ENCODE measurements at places on chromosomes 2 and 18.

- no peak for DNase-seq
Observed at GRCh38 chr18:79365701-79366100, 30.0 kb upstream of the NFATC1 start.

DNA sequence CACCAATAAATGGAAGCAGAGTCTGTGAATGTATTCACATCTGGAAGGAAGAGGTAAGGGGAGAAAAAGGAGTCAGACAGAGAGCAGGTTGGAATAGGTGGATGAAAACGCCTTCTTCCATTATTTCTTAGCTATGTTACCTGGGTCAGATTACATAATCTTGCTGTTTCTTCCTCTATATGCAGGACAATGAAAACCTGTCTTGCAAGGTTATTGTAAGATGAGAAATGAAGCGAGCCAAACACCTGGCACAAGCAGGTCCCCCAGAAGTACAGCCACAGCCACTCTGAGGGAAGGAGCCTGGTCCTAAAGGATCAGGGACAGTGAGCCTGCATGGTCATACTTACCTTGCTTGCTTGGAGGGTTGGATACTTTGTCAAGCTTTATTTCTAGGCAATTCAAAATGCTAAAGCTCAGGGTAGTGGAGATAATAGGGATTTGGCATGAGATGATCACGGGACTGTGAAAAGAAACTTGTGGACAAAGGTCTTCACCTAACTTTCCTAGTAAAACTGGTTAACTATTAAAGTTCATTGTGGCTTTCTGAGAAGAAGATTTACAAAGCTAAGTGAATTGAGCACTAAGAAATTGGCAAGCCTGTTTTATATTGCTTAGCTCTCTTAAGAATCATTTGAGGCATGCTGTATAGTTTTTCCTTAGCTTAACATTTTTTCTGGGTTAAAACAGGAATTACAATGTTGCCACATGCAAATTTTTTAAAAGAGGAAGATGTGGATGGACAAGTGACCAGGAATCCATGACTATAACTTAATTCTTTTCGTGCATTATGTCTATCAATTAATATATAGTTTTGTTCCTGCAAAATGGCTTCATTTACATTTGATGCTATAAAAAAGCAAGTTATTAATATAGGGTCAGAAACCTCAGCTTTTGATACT lies 15.7 kb upstream of the PLA2R1 start:
- no peak for DNase-seq

- no peak for DNase-seq
Observed at GRCh38 chr2:215422676-215423075, 13.2 kb downstream of the FN1 start.

- peak; percentile 37 for DNase-seq
Observed at GRCh38 chr2:168851674-168852320, 38.4 kb downstream of the SPC25 start.

- DNase-seq = no peak
Observed at GRCh38 chr2:182031956-182032355, 46.3 kb downstream of the PPP1R1C start.

DNA sequence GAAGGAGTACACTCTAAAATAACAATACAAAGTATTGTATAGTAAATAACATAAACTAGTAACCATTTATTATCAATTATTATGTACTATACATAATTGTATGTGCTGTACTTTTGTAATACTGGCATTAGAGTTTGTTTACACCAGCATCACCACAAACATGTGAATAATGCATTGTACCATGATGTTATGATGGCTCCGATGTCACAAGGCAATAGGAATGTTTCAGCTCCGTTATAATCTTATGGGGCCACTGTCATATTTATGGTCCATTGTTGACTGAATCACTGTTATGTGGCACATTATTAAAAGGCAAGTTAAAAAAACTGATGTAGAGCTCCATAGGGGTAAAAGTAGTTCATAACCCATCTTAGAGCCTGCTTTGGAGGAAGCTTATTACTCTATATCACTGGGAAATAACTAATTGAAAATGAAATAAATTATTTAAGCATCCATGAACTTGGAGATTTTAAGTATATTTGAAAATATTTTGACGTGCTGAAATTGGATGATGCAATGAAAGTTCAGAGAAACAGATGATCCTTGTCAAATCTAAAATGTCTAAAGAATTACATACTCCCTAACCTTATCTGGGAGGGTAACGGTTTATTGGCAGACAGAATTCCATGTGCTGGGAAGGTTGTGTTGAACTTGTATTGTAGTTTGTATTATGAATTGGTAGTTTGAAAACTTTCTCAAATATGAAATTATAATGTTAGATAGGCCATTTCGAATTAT lies 2.4 kb downstream of the SKA1 start:
- peak; percentile 34 for DNase-seq

- DNase-seq = peak; percentile 26
Observed at GRCh38 chr18:54254265-54254758, 15.0 kb upstream of the POLI start.

- no peak for DNase-seq
Observed at GRCh38 chr18:4374564-4374963, 80.5 kb downstream of the DLGAP1 start.

GRCh38 chr2:162293122-162293786 lies 25.2 kb downstream of the IFIH1 start:
- no peak for DNase-seq

DNA sequence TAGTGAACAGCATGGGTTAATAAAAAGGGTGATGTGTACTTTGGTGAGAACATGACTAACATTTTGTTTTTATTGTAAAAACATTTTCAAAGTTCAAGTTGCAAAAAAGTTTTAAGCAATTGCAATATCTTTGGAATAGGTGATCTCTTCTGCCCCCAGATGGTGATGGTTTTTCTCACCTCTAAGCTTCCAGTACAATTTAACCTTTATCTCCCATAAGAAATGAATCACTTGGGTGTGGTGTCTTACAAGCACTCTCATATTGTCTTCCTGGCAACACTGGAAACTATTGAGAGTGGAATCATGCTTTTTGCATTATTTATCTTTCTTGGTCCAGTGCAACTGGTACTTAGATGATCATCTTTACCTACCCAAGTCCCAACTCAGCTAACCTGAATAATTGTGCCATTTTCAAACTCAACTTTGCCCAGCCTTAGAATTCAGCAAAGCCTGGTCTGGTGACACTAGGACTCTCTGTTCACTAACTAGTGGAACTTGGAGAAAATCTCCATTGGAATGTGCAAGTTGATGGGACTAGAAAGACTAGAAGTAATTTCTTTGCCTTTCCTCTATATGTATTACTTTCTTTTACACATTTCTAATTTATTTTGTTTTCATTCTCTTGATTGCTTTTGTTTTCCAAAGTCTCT lies 964.7 kb upstream of the ZEB2 start:
- peak; percentile 6 for DNase-seq

GRCh38 chr2:239984421-239985194 lies 40.5 kb downstream of the NDUFA10 start:
- no peak for DNase-seq

GRCh38 chr2:70226781-70227180 lies 21.6 kb downstream of the TIA1 start:
- DNase-seq = no peak

GRCh38 chr2:43305517-43305916 lies 79.1 kb upstream of the ZFP36L2 start:
- peak; percentile 87 for DNase-seq

DNA sequence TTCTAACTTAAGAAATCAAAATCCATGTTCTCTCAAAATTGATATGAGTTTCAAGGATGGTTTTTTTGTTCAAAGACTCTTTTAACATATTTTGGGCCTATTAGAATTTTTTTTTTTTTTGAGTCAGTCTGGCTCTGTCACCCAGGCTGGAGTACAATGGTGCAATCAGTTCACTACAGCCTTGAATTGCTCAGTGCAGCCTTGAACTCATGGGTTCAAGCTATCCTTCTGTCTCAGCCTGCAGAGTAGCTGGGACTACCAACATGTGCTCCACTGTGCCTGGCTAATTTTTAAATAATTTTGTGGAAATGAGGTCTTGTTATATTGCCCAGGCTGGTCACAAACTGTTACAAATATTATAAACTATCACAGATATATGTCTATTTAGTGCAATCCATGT lies 40.6 kb upstream of the RBMS1 start:
- DNase-seq = no peak

DNA sequence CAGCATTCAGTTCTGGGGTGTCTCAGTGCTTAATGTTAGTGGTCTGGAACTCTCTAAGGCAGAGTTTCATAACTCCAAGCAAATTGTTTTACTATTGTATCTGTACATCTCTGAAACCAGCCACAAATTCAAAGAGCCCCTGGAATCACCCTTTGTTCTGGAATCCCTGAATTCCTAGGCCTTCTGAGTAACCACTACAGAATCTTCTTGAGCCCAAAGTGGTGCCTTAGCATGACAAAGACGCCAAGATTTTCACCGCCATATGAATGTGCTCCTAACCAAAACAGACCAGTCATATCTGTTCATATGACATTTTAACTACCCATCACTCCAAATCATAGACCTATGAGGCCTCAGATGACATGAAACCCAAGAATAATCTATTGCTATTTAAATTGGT lies 668.1 kb downstream of the EPHA4 start:
- no peak for DNase-seq

- DNase-seq = peak; percentile 80
Observed at GRCh38 chr18:22977847-22978701, 44.9 kb downstream of the RBBP8 start.

DNA sequence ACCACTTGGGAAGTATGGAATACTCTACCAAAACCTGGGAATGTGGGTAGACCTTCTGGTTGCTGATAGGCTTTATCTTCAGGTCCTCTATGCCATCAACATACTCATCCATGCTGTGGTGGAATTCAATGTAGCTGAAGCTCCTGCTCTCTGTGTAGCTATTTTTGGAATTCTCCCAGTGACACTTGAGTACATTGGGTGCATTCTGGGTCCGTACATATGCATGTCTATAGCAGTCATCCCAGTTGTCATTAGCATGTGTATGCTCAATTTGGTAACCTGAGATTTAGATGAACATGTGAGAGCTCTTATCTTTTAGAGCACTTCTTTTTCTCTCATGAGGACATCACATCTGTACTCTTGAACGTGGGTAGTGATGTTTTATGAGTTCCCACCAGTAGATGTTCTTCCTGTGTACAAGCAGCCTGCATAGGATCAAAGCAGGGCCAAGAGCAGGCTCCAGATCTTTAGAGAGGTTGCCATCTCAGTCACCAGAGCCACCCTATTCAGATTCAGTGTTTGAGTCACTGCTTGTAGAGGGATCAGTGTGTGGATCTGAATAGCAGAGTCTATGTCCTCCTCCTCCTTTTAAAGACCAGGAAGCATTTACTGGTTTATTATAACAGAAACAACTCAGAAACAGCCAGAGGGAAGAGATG lies 65.9 kb downstream of the MGAT5 start:
- DNase-seq = no peak

- DNase-seq = no peak
Observed at GRCh38 chr2:84823788-84824187, 57.1 kb downstream of the TRABD2A start.

DNA sequence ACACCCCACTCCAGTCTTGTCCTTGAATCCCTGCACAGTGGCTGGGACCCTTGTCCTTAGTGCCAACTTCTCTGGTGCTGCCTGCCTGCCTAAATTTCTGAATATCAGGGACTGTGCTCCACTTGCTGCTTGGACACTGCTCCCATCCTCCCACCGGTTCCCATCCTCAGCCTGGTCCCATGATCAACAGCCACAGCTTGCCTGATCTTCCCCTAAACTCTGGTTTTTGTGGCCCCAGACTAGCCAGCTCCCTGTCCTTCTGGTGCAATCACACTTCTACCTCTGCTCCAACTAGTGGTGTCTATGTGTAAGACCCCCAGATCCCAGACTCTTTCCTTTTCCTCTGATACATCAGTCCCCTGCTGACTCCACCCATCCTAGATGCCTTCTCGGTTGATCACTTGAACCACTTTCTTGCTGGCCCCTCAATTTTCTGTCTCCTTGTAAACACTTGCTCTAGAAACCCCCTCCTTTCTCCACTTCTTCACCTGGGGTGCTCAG lies 37.2 kb upstream of the POLE4 start:
- DNase-seq = no peak

DNA sequence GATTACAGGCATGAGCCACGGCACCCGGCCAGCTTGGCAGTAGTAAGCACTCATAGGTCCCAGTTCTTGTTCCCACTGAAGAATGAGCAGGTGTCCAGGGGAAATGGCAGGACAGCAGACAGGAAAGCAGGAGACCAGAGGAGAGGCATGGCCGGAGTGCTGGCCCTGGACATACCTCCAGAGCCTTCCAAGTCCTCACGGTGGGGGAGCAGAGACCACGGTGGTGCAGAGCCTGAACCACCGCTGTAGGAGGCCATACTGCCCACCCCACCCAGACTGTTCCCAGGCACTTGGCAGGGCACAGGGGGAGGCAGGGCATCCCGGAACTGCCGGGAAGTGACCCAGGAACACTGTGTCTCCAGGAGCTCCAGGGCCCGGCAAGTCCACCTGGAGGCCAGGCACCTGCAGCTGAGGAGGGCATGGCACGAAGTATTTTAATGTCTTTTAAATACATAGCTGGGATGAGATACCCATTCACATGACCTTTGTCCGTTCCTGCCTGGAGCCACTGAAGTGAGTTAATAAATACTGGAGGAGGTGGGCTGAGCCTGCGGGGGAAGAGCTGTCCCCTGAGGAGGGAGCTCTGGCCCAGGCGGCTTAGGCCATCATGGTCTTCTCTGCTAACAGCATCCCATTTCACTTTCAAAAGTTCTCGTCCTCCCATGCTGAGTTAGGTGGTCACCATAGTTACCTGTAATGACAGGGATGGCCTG lies 49.7 kb upstream of the TFCP2L1 start:
- DNase-seq = no peak

DNA sequence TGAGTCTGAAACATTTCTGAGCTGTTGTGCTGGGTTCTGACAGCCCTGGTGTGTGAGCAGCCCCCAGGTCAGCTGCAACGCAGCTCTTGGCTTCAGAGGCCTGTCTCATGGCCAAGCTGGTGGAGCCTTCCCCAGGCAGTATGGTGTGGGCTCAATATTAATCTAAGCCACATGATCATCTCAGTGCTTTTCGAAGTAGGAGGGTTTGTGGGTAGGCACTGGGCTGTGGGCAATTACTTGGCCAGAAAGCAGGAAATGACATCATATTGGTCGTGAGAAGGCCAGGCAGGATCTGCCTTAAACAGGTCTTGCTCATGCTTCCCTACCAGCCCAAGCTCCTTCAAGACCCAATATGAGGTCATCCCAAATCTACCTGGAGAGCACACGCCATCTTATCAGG lies 26.9 kb downstream of the LOXHD1 start:
- no peak for DNase-seq

DNA sequence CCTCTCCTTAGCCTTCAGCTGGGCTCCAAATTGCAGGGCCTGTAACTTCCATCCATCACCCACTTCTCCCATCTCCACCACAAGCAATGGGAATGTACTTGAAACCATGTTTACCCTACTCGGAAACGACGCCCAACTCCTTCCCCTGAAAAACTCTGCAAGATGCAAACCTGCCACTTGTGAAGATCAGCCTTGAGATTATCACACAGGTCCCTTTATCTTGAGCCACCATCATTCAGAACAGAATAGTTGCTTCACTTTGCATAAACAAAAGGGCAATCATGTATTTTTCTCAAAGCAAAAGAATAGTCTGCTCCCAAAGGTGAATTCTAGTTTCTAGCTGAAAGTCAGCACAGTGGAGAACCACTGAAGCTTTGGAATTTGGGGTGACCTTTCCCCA lies 75.8 kb downstream of the TNFRSF11A start:
- no peak for DNase-seq

GRCh38 chr2:236119476-236119875 lies 48.7 kb downstream of the GBX2 start:
- no peak for DNase-seq

- no peak for DNase-seq
Observed at GRCh38 chr2:46173636-46174250, 123.5 kb upstream of the EPAS1 start.

GRCh38 chr2:96747061-96747617 lies 7.3 kb upstream of the LMAN2L start:
- DNase-seq = no peak
